ENCODE measurements at places on chromosomes 6 and 20. TPM values are rescaled to one million over a fixed set of nuclear protein-coding genes. Genes with fewer than 3 reads are reported as not detected.

- DNase-seq = no peak
Observed at GRCh38 chr6:92364948-92365541, 1054.3 kb downstream of the EPHA7 start.

- DNase-seq = no peak
Observed at GRCh38 chr6:106705156-106705555, 75.8 kb downstream of the QRSL1 start.

MUCL3 gene
- not detected for total RNA-seq

MYLK4 gene
- total RNA-seq = 0.23 TPM

GRCh38 chr20:20699144-20699543, 13.3 kb downstream of the RALGAPA2 start:
- no peak for DNase-seq

GRCh38 chr6:142153196-142153595, 6.1 kb downstream of the VTA1 start:
- DNase-seq = no peak

DNA sequence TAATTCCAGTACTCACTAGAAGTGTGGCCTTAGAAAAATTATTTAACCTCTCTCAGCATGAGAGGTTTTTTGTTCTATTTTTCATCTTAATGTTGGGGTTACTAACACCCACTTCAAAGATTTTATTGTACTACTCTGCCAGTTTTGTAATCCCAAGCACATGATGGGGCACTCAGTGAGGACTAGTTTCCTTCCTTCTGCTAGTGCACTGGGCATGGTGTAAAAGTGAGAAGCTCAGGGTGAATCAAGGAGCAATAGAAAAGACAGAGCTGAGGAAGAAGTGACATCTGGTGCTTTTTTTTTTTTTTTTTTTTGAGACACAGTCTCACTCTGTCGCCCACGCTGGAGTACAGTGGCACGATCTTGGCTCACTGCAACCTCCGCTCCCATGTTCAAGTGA, 439.4 kb upstream of the ARID1B start:
- no peak for DNase-seq

DNA sequence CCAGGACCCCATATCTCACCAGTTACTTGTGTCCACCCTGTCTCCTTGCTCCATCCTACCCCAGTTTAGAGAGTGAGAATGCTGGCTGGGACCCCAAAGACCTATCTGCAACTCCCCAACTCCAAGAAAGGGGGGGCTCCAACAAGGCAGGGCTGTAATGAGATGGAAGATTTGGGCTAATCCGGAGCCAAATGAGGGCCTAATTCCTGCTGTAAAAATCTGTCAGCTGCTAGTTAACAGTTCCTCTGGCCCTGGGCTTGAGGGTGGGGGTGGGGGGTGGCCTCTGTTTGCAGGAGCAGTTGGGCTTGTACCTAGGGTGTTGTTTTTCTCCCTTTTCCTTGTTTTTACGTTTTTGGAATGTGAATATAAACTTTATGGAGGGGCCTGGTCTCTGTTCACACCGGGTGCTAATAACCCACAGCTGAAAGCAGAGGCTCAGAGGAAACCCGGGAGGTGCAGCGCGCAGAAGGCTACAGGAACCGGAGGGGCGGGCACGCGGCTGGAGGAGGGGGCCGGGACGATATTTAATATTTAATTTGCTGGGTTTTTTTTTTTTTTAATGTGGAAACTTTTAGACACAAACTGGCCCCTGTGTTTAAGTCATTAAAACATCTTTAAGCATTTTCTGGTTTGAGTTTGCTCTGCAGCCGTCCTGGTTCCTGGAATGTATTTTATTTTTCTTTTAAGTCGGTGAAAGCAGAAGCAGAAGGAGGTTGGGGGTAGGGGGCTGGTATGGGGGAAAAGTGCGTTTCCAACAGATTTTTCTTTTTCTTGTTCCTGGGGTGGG, 70.7 kb downstream of the NCR2 start:
- no peak for DNase-seq

IMPG1 gene
- total RNA-seq = not detected

- no peak for DNase-seq
Observed at GRCh38 chr6:161414180-161414579, 140.3 kb upstream of the AGPAT4 start.

GRCh38 chr6:36657942-36658544, 20.5 kb upstream of the CDKN1A start:
- DNase-seq = no peak
